Spinal cord (tissue), 10 donors: ENCODE measurements at places on chromosomes 7 and 10.

DNA sequence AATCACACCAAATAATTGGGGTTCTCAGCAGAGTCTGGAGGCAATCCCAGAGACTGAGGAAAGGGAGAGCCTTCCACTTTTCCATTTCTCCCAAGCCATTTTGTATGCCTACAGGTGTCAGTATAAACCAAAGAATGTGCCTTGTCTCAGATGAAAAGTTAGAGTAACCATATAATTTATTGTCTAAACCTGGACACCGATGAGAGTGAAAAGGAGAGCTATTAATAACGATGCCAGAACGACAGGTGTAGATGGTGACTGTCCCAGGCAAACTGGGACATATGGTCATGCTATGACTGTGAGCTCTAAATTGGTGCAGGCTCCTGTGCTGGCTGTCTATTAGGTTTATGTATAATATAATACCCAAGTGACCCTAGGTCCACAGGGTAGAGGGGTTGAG lies 219.6 kb downstream of the ARHGAP12 start:
- no peak for DNase-seq

- no peak for DNase-seq
Measured at GRCh38 chr7:36658335-36659171, 65.7 kb downstream of the AOAH start.

DNA sequence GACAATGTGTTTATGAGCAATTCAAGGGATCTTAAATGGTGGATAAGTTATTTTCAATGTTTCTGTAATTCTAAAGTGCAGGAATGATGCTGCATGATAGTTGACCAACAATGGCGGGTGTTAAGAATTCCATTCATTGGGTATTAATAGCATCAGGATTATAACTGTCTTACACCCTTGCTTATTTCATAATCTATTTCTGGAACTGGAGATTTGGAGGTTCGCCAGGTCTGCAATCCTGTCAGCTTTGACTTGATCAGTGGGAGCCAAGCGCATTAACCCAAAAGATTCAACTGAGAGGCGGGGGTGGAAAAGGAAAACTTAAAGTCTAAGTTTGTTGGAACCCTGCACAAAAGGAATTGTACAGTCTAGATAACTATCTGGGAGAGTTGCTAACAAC lies 114.9 kb upstream of the ZEB1 start:
- DNase-seq, result no peak

DNA sequence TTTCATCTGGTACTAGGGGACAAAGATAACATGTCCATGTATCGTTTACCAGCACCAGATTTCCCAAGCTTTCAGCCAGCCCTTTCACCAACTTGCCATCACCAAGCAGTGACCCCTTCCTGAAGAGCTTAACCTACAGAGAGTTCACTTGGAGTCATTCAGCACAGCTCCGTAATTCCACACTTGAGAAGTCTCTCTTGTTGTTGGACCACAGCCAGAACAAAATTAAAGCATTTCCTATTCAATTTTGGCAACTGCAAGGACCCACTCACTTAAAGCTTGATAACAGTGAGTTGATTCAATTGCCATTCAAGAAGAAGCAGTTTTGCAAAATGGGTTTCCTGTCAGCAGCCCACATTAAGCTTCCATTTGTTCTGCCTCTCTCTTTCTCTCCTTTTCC lies 88.5 kb upstream of the LRRTM3 start:
- DNase-seq, result no peak

- DNase-seq, result no peak
Measured at GRCh38 chr7:158355456-158356065, 232.1 kb downstream of the PTPRN2 start.

GRCh38 chr7:27897001-27897400 lies 157.0 kb downstream of the TAX1BP1 start:
- no peak for DNase-seq

- no peak for DNase-seq
Measured at GRCh38 chr10:46285300-46285699, 1.5 kb upstream of the ANTXRL start.

GRCh38 chr7:107661081-107661864 lies 645 bp downstream of the SLC26A4 start:
- peak; percentile 74 for DNase-seq

DNA sequence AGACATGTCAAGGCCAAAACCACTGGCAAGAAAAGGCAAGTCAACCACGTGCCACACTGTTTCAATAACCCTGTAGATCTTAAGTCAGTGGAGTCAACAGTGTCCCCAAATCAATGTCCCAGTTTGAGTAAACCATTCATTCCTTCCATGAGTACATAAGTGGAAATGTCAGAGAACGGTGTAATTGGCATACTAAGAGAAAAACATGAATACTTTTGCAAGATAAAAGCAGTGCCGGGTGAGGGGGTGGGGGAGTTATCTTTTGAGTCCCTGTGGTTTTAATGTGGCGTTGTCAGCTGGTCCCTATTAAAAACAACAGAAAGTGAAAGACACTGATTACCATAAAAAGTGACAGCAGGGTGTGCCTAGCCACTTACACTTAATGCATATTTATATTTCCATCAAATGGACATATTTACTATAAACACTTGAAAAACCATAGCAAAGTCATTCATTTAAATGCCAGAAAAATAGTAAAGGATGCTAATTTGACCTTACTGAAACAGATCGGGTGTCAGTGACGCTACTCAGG lies 37.8 kb downstream of the RSU1 start:
- no peak for DNase-seq
